Stimulated activated CD4-positive, alpha-beta T cell treated with anti-CD3 and anti-CD28 coated beads, Interleukin-4, amount 100 ng/mL, for 1 hour (primary cell): ENCODE measurements at places on chromosomes 13 and 19.
A peak's percentile ranks its signal among the peaks of the same experiment; 100 is the strongest.

- DNase-seq = no peak
Measured at GRCh38 chr19:56927791-56928207, 87.3 kb upstream of the PEG3 start.

DNA sequence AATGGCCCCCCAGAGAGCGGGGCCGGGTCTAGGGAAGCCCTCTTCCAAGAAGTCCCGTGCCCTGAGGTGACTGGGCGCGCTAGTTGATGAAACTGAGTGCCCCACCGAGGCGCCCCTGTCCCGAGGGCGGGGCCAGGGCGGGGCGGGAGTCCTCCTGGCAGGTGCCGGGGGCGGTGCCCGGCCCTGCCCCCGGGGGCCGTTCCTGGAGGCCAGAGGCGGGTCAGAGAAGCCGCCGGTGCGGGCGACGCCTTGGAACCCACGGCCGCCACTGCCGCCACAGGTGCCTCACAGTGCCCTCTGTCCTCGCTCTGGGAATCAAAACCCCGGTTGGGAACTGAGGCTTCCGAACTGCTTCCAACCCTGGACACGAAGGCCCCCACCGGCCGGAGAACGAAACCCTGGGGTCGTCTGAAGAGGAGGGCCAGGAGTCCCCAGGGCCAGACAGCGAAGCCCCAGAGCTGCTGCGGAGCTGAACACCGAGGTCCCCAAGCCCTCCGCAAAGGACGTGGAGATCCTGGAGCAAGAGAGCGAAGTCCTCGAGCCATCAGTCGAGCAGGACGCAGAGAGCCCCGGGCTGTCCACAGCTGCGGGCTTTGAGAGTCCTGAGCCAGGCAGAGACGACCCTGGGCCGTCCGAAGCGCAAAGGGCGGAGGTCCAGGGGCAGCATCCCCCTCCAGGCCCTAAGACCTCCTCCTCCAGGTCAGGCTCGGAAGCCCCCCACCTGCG, at the start of gene MISP3:
TSS of gene MISP3 (plus strand) at position 252 of the 726 bp plus-strand sequence. CDS start 524 bp downstream, outside the sequence.
- peak; percentile 31 for DNase-seq

- DNase-seq = no peak
Measured at GRCh38 chr19:16005925-16006324, 57.1 kb downstream of the OR10H4 start.

DNA sequence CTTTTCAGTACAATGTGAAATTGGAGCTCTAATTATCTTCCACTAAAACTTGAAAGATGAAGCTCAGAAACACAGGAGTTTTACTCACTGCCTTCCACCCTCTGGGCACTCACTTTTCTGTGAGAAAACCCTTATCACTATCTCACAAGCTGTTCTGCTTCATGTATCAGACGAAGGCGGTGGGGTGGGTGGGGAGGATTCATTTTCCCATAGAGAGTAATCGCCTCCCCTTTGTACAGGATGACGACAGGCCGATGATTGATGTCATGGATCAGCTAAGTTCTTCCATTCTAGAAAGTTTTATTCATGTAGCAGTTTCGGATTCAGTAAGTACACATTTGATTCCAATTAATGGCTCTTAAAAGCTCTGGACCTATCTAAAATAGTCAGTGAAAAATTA, 139.9 kb downstream of the ZAR1L start:
- no peak for DNase-seq

- no peak for DNase-seq
Measured at GRCh38 chr13:75800545-75800944, 164.4 kb downstream of the LMO7 start.

DNA sequence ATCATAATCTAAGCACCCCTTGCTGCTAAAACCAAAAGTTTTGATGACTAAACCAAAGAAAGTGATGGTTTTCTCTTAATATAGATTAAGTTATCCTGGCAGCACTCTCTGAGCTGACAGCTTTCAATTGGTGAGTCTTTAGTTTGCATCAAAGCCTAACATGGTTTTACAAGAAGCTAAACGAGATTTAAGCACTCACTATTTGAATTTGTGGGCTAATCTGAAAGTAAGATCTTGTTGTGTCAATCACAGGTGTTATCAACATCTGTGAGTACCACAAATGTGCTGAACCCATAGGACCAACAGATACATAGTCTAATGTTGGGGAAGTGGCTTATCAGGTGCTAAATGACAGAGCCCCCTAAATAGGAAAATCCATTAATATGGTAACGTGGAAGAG, 223.9 kb downstream of the LHFPL6 start:
- no peak for DNase-seq

DNA sequence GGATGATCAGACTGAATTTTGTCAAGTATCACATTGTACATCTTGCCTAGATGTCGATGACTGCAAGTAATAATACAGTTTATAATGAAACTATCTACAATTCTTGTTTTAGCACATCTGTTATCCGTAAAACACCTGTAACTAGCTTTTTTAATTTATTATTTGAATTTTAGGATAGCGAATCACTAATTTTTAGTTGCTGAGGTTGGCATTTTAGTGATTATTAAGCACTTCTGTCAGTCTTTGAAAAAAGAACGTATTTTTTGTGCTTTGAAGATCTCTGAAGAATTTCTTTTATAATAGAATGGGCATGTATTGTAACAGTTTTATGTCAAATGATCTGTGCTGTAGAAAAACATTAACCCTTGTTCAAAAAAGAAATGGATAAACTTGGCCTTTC, 11.5 kb upstream of the MLNR start:
- DNase-seq = no peak

GRCh38 chr19:36113894-36114720, 568 bp downstream of the POLR2I start:
- peak; percentile 28 for DNase-seq

DNA sequence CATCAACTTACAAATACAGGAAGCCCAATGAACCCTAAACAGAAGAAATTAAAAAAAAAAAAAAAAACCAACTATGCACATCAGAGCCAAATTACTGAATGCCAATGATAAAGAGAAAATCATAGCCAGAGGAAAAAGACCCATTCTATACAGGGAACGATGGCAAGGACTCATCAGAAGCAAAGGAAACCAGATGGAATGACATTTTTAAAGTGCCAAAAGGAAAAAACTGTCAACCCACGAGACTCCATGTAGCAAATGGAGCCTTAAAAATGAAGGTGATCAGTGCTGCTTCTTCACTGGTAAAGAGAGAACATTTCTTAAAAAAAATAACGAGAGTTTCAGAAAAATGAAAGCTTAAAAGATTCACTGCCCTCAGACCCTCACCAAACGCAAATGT, 18.3 kb downstream of the PCID2 start:
- no peak for DNase-seq

- no peak for DNase-seq
Measured at GRCh38 chr13:24905242-24905641, 141.3 kb downstream of the RNF17 start.

- DNase-seq = no peak
Measured at GRCh38 chr19:57759096-57759495, 10.4 kb upstream of the ZNF586 start.

DNA sequence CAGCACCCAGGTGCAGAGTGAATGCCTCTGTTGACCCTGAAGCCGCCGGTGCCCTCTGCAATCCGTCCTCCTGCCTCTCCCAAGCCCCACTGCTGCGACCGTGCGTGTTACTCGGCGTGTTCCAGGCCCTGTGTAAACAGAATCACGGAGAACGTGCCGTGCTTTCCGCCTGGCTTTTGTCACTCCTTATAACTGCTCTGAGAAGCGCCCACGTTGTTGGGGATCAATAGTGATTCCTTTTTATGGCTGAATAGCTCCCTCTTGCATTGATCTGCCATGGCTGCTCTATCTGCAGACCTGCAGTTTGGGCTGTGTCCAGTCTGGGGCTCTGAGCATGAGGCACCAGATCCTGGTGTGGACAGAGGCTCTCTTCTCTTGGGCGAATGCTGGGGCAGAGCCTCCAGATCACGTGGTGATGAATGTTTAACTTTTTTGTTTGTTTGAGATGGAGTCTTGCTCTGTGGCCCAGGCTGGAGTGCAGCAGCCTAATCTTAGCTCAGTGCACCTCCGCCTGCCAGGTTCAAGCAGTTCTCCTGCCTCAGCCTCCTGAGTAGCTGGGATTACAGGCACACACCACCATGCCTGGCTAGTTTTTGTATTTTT, 15.8 kb downstream of the ADPRHL1 start:
- DNase-seq = no peak

GRCh38 chr19:49210901-49211451, 53.4 kb downstream of the TRPM4 start:
- DNase-seq = no peak

GRCh38 chr19:14614099-14614412, 31.2 kb downstream of the CLEC17A start:
- no peak for DNase-seq

GRCh38 chr13:23570099-23570920, at the start of gene TNFRSF19:
Gene TNFRSF19, plus strand, starts transcription at chr13:23570412. Its CDS starts 19,772 bp downstream, at chr13:23590184.
- DNase-seq = no peak

GRCh38 chr13:50074843-50075242, 59.6 kb downstream of the KCNRG start:
- DNase-seq = no peak

DNA sequence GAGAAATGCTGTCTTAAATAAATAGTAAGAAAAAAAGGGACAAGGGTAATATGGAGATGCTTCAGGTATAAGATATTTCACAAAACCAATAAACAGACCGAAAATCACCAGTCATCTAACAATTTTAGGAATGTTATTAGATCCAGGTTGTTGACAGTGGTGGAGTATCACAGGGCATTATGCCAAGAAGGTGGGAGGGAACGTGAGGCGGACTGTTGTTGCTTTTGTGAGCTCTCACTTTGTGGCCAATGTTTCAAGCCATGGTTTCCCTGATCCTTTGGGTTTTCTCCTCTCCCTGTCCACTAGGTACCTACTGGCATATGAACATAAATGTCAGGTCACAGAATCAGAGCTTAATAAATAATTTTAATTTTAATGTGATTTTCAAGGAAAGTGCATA, 790.3 kb upstream of the SLITRK1 start:
- DNase-seq = no peak

- no peak for DNase-seq
Measured at GRCh38 chr19:54352546-54352945, 12.2 kb downstream of the LAIR1 start.

DNA sequence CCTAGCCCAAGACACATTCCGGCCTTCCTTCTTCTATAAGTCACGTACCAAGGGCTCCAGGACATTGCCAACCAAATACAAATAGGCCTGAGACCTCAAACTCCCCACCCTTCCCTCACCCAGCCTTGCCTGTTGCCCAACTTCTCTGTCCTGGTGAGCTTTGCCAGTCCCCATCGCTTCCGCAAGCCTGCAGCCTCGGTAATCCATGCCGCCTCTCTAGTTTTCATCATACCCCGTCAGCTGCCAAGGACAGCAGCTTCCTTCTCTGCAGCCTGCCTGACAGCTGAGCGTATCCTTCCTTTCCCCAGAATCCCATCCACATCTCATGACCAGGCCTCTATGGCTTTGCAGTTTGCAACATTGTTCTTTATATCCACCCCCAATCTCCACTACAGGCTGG, 36.6 kb upstream of the POMP start:
- DNase-seq = no peak

DNA sequence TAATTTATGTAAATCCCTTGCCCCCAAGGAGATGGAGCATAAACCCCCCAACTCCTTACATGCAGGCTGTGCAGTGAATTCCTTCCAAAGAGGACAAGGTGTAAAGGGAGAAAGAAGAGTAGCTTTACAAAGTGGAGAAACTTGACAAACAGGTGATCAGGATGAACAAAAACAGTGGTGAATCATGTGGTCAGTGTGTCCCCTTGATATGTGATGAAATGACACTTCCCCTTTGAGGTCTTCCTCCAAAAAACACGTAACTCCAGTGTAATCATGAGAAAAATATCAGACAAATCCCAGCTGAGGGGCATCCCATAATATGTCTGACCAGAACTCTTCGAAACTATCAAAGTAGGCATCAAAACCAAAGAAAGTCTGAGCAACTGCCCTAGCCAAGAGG, 29.5 kb upstream of the AKT2 start:
- no peak for DNase-seq

GRCh38 chr13:21616880-21617279, 12.9 kb upstream of the MICU2 start:
- DNase-seq = no peak

GRCh38 chr19:54287456-54287855, 6.5 kb upstream of the LILRB2 start:
- no peak for DNase-seq

GRCh38 chr13:67090856-67091255, 139.3 kb downstream of the PCDH9 start:
- no peak for DNase-seq

DNA sequence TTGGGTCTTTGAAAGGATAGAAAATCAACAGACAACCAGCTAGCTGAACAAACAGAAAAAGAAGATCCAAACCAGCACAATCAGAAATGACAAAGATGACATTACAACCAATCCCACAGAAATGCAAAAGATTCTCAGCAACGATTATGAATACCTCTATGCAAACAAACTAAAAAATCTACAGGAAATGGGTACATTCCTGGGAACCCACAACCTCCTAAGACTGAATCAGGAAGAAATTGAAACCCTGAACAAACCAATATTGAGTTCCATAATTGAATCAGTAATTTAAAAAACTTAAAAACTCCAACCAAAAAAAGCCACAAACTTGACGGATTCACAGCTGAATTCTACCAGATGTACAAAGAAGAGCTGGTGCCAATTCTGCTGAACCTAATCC, 20.9 kb upstream of the C1QTNF9B start:
- no peak for DNase-seq

GRCh38 chr19:19613506-19613905, 5.0 kb downstream of the PBX4 start:
- DNase-seq = no peak

DNA sequence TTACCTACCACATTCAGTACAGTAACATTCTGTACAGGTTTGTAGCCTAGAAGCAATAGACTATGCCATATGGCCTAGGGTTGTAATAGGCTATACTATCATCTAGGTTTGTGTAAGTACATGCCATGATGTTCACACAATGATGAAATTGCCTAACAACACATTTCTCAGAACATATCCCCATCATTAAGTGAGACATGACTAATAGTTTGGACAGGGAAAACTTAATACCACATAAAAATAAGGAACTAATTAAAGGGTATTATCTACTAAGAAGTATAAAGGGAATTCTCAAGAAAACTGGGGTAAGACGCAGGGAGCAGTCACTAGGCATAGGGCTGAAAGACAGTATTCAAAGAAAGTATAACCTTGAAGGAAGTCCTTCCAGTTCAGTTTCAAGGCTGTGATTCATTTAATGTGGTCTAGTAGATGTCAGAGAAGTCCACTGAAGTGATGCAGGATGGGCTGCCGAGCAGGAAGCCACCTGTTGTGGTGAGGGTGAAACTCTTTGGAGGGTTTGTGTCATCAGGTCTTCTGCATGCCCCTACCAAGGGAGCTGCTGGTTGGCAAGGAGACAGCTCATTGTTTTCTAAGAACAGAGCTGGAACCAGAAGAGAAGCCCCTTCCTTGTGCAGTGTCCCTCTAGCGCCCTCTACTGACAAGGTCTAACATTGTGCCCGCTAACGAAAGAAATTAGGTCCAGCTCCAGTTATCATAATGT, 122.9 kb downstream of the OLFM4 start:
- DNase-seq = no peak

DNA sequence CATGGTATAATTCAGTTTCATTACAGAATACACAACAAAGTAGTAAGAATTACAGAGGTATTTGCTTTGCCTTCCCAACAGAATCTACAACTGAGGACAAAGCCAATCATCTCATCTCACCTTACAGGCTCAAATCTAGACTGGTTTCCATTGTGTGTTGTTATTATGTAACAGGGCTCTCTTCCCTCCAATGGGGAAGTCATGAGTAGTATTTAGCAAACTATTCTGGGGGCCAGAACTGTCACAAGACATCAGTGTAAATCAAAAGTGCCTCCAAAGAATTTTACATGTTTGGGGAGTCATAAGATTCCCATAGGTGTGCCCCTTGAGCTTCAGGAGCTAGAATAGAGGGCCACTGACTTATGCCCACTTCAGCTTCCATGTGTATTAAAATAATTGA, 187.0 kb upstream of the EDNRB start:
- no peak for DNase-seq
